ENCODE measurements at places on chromosomes 3 and 15.
A peak's percentile ranks its signal among the peaks of the same experiment; 100 is the strongest.

DNA sequence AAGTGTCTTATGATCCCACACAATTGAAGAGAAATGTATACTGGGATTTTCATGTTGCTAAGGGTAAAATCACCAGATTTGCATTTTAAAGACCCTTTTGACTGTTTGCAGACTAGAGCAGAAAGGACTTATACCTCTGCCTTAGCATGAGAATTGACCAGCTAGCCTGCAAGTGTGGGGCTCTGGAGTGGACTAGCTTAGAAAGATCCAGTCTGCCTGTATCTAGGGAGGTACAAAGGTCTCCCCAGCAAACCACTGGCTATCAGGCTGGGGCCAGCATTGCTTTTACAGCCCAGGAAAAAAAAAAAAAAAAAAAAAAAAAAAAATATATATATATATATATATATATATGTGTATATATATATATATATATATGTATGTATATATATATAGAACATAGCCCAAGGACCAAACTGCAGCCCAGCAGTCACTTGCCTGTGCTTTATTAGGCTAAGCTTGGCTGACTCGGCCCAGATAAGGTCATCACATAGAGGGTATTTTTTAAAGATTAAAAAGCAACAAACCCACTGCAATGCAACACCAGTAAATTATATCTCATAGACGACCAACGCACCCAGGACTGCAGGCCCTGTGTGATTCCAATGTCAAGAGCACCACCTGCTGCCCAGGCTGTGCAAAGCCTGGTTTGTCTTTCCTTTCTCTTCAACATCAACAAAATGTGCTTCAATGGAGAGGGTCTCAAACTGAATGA lies 63.7 kb downstream of the DCLK3 start:
- peak; percentile 18 for DNase-seq

DNA sequence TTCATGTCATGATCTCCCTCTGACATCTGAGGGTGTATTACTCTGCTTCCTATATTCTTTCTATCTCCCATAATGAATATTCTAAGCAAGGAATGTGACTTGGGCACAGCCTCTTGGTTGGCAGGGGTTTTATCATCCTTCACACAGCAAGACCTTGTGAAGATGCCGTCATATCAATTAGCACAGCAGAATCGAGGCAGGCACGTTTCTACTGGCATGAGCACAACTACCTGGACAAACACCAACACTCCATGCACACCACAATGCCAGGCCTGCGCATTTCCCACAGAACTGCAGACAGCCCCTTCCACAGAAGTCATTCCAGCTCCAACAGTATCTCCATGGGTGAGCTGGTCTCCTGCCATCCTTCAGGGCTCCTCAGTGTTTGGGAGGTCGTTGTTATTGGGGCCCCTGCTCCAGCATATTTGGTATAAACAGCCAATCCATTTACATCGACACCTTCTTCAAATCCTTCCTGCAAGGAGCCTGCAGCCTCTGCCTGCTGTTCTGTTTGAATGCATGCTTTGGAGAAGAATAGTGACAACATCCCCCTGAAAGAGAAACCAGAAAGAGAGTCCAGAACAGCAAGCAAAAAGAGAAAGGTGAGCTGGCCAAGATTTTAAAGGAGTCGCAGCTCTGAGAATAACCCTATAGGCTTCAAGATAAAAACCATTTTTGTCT lies 275.5 kb downstream of the SHOX2 start:
- DNase-seq: no peak

GRCh38 chr3:15796771-15797641 lies 773 bp downstream of the ANKRD28 start:
- no peak for DNase-seq

- DNase-seq: no peak
Measured at GRCh38 chr3:100518983-100519382, 26.6 kb downstream of the TMEM45A start.

- DNase-seq: no peak
Measured at GRCh38 chr3:132871956-132872355, 149.7 kb upstream of the NPHP3 start.

DNA sequence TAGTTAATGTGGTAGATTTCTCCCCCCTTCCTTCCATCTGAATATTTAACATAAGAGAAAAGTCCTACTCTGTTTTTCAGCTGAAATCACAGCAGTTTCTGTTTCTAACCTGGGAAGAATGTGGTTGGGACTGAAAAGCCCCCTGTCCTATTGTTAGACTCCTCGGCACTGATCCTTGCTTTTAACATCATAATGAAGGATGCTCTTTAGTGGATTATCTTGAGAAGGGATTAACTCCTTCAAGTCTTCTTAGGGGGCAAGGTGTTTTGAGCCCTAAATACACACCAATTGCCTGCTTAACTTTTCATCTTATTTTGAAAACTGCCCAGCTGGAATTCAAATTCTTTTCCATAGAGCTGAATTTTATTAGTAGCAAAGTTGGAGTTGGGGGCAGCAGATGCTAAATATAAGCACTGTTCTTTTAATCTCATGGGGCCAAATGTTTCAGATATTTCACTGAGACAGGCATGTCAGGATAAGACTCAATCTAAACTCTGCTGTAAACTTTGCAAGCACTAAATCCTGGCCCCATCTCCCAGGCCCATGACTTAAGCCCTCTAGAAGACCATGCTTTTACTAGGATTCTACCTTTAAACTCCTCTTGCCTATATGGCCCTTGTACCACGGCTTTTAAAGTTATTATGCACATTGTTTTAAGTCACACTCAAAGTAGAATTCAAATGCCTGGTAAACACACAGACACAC lies 243.2 kb upstream of the NR2F2 start:
- no peak for DNase-seq

- DNase-seq: no peak
Measured at GRCh38 chr15:94584833-94585244, 353.5 kb downstream of the MCTP2 start.

- no peak for DNase-seq
Measured at GRCh38 chr3:123392871-123393620, 55.8 kb downstream of the ADCY5 start.

- DNase-seq: no peak
Measured at GRCh38 chr3:126941721-126942270, 41.1 kb upstream of the PLXNA1 start.

DNA sequence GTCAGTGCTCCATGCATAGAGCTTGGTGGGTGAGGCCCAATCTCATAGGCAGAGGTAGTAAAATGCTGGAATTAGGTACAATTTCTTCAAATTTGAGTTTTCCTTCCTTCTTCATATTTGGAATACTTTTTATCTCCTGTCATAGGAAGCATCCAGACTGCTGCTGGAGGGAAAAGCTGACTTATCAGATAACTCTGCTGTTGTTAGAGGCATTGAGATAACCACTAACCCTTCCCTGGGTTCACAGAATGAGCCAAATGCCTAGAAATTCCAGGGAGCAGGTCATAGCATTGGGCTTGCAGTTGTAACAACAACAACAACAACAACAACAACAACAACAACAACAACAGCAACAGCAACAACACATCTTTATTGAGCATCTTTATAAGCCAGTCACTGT lies 332.7 kb downstream of the PDCD6IP start:
- DNase-seq: no peak

- no peak for DNase-seq
Measured at GRCh38 chr3:52440249-52440551, 4.7 kb downstream of the SEMA3G start.

DNA sequence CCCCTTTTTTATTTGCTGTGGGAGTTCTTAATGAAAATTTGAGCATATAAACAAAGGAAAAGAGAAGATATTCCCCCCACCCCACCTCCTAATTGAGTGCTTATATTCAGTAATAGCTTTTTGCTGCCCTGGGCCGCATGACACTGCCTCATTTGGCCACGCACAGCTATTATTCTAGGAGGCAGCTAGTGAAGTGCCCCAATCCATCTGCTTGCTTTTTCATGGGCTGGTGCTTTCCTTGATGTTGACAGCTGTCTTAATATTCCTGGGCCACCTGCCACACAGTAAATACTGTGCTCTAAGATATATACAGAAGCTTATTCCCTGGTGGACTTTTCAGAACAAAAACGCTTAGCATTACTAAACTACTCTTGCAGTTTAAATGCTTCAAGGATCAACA lies 3.8 kb upstream of the CRYBG3 start:
- DNase-seq: no peak

GRCh38 chr15:66004618-66005262 lies 135.4 kb downstream of the RAB11A start:
- no peak for DNase-seq

- no peak for DNase-seq
Measured at GRCh38 chr3:46368569-46368968, 2.2 kb upstream of the CCR5 start.

DNA sequence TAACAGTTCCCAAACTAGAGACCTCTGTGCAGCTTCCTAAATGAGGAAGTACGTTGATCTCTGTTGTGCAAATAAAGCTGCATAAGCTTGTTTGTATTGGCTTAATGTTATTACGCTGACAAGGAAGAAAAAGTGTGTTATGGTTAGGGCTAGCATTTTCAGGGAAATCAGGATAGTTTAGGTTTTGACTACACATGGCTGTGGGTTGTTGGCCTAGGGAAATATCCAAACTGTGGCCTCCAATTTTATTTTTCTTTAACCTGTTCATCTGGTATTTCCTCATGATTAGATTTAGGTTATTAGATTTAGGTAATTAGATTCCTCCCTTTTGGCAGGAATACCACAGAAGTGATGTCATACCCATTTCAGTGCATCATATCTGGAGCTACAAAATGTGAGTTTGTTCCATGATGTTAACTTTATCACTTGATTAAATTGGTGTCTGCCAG lies 8.7 kb upstream of the MCCC1 start:
- DNase-seq: no peak

- no peak for DNase-seq
Measured at GRCh38 chr3:183275937-183276336, 22.9 kb downstream of the B3GNT5 start.

Measured in GM12892 (cell line).